NCI-H460 (cell line): ENCODE measurements at places on chromosomes 16 and 17.

GRCh38 chr16:68519225-68519745, 19.8 kb upstream of the ZFP90 start:
- no peak for DNase-seq

DNA sequence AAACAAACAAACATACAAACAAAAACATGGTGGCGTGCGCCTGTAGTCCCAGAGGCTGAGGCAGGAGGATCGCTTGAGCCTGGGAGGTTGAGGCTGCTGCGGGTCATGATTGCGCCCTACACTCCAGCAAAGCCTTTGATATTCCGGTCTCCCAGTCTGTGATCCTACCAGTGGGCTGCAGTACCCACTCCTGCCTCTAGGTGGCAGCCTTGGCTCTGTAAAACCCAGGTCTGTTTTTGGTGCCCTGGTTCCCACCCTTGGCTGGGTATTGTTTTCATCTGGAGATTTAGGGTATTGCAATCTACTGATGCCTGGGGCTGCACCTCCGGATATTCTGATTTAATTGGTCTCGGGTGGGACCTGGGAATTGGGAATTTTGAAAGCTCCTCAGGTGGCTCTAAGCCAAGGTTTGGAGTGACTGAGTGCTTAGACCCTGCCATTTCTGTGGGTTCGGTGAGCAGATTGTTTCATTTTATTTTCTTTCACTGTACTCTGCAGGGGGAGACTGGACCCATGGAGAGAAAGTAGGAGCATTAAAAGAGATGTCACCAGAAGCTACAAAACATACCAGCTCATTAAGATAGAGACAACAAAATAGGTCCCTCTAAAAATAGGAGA, 40.5 kb downstream of the MYH3 start:
- peak; percentile 71 for DNase-seq

- DNase-seq = no peak
These were observed 167.2 kb downstream of the PARN start for GRCh38 chr16:14462811-14463210.

GRCh38 chr17:3528880-3529511, 28.6 kb downstream of the TRPV3 start:
- no peak for DNase-seq

GRCh38 chr17:71011391-71011790, 842.1 kb downstream of the KCNJ2 start:
- no peak for DNase-seq

DNA sequence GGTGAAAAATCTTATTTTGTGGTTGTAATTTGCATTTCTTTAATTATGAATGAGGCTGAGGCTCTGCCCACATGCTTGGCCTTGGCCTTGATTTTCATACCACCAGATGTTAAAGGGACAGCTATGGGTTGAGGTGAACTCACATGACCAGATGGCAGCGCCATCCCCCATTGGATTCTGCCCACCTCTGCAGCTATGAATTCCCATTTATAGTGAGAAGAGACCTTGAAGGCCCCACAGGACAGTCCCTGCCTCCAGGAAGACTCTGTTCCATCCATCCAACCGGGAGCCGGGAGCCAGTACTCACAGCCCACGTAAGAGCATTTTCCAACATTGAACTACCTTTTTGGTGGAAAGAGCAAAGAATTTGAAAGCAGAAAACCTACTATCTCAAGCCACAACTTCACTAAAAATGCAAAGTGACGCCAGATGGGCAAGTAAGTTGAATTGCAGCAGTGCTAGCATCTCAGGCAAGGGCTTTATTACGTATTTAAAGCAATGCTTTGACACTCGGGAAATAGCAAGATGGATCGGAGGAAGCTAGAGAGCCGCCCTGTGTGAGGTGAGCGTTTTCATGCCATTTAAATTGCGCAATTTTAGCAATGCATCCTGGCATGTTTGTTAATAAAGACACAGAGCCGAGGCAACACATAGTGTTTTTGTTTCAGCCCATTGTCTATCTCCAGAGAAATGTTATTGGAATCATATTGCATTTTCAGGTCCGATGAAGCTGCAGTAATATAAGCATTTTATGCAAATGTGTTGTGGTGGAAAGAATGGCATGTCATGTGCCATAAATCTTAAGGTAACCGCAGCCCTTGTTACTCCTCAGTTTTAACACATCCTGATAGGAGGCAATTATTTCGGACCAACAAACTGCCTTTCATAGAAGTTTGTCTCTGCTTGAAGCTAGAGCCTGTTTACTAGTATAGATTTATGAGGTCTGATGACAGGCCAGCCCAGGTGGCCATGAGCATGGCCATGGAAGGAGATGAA, 273.4 kb upstream of the TNRC6C start:
- no peak for DNase-seq

DNA sequence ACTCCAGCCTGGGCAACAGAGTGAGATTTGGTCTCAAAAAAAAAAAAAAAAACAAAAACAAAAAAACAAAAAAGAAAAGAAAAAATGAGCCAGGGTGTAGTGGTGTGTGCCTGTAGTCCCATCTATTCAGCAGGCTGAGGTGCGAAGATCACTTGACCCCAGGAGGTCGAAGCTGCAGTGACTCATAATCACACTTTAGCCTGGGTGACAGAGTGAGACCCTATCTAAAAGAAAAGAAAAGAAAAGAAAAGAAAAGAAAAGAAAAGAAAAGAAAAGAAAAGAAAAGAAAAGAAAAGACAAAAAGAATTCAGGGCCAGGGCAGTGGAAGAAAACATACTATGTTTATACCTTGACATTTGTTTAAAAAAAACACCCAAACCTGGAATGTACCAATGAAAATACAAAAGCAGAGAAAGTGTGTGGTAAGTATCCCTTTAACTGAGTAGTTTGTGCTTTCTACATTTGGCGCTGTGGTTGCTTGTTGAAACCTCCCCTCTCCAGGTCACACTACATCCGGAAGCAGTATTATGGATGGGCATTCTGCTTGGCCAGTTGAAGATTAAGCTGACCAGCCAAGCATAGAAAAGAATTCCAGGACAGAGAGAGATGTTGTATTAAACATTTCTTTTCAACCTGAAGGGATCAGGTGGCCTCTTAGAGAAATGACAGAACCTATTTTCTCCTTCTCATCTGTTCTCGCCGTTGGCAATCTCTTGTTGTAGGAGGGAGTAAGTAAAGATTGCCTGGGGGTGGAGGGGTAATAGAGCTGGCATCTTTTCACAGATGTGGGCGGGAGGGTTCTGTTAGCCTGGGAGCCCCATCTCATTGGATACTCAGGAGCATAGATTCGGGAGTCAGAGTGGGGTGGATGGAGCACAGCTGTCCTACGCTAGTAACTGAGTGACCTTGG, 12.1 kb upstream of the PRKCB start:
- no peak for DNase-seq

GRCh38 chr16:83964684-83965443, 3.2 kb upstream of the NECAB2 start:
- no peak for DNase-seq

GRCh38 chr17:38325221-38325851, 18.4 kb downstream of the GPR179 start:
- no peak for DNase-seq

GRCh38 chr17:40309031-40309948, at the start of gene RARA:
TSS of gene RARA (plus strand) at chr17:40309180. CDS start at chr17:40331219, 22,039 bp downstream.
- DNase-seq = no peak

- DNase-seq = no peak
These were observed 97.3 kb downstream of the ANKRD11 start for GRCh38 chr16:89392881-89393737.

DNA sequence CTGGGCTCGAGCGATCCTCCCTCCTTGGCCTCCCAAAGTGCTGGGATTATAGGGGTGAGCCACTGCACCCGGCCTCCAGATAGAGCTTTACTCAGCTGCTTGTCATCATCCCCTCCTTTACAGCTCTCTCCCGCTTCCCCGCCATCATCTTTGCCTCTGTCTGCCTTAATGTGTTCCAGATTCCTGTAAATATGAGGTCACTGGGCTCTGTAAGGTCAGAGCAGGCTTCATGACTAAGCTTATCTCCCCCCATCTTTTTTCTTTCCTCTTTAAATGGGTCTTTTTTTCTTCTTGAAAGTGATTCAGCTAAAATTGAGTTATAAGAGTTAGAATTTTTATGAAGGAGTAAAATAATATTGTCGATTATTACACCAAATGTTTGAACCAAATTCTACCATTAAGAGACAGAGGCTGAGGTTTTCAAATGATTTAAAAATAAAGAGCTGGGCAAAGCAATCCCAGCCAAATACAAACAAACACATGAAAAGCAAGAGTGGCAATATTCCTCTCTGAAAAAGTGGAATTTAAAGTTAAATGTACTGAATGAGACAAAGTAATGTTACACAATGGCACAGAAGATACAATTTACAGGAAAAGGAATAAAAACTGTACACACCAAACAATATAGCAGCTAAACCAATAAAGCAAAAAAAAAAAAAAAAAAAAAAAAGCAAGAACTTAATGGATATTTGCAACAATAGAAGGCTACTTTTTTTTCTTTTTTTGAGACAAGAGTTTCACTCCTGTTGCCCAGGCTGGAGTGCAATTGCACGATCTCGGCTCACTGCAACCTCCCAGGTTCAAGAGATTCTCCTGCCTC, 62.1 kb downstream of the CRISPLD2 start:
- no peak for DNase-seq

- DNase-seq = no peak
These were observed 81.9 kb downstream of the AIPL1 start for GRCh38 chr17:6352801-6353560.

DNA sequence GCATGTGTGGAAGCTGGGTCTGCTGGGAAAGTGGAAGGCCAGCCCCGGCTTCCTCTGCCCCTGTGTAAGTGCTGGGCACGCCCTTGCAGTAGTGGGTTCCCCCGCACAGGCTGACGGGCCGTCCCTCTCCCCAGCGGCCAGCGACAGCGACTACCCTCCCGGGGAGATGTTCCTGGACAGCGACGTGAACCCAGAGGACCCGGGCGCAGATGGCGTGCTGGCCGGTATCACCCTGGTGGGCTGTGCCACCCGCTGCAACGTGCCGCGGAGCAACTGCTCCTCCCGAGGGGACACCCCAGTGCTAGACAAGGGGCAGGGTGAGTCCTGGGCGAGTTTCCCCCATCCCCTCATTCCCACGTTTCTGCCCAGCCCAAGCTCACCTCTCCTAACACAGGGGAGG, 5.5 kb downstream of the NME3 start:
- DNase-seq = no peak

DNA sequence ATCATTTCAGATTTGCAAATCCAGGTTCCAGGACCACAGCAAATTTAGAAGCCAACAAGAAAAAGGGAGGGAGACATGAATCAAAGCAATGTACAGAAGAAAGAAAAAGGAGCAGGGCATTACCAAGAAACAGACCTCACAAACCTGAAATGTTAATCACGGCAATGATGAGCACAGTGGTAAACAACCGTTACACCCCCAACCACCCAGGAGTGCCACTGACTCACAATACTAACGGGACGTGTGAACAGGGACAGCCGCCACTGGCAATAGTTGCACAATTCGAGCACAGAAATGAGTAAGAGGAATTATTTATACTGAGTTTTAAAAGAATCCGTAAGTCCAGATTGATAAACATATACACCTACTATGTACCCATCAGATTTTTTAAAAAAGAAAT, 13.8 kb downstream of the USP22 start:
- DNase-seq = peak; percentile 44

- DNase-seq = no peak
These were observed 14.5 kb downstream of the MAP2K3 start for GRCh38 chr17:21298983-21299519.

GRCh38 chr16:65815707-65816106, 550.8 kb upstream of the CDH5 start:
- no peak for DNase-seq

- DNase-seq = no peak
These were observed 827 bp downstream of the CDK10 start for GRCh38 chr16:89687092-89687940.

DNA sequence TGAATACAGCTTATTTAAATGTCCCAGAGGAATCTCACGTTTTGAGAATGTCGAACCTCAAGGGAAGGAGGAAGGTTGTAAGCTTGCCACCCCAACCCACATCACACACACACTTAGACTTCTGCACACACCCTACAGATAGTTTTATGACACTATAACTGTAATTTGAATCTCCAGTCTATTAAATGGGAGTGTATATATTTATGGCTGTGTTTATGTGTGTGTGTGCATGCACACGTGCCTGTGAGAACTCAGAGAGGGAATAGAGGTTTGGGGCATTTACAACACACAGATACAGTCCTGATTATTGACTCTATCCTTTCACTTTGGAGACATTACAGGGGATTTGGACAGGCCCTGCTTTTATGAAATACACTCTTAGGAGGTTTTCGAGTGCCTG, 171.5 kb upstream of the MAF start:
- no peak for DNase-seq

- no peak for DNase-seq
These were observed at the start of gene GLP2R for GRCh38 chr17:9825641-9826150. TSS of gene GLP2R (plus strand) at chr17:9825924. CDS start at chr17:9826064, 140 bp downstream.

GRCh38 chr17:3558603-3559269, 1.1 kb upstream of the TRPV3 start:
- DNase-seq = no peak

- DNase-seq = peak; percentile 54
These were observed 262.5 kb downstream of the CBLN1 start for GRCh38 chr16:49019081-49019633.

DNA sequence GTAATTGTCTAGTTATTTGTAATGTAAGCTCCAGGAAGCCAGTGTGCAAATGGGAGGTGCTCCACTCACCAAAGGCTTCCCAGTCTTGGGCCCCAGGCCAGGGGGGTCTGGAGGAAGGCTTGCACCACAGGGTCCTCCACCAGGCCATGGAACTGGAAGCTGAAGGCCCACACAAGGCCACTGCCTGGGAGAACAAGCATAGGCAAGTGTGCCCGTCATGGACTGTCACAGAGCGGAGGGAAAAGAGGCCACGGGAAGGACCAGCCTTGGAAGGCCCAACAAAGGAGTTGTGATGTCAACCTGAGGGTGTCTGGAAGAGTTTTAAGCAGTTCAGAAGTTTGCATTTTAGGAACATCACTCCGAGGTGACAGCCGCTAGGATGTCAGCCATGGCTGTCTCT, 3.0 kb upstream of the SRRM2 start:
- DNase-seq = no peak

DNA sequence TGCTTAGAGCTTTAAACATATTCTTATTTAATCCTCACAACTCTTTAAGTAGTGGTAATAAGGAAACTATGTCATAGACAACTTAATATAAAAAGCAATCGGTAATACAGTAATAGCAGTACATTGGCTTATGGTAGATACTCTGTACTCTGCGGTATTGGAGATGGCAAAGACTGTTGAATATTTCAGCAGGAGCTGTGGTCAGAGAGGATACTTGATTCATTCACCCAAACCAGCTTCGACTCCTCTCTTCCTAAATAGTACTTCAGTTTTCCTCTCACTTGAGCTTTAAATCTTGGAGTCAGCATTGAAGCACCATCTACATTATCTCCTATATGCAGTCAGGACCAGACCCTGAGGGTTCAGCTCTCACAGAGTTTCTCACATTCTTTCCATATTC, 169.3 kb downstream of the CYB561 start:
- DNase-seq = peak; percentile 12

- no peak for DNase-seq
These were observed 765 bp downstream of the MYO18A start for GRCh38 chr17:29179232-29180033.
